ENCODE measurements at places on chromosomes 6 and 20.

DNA sequence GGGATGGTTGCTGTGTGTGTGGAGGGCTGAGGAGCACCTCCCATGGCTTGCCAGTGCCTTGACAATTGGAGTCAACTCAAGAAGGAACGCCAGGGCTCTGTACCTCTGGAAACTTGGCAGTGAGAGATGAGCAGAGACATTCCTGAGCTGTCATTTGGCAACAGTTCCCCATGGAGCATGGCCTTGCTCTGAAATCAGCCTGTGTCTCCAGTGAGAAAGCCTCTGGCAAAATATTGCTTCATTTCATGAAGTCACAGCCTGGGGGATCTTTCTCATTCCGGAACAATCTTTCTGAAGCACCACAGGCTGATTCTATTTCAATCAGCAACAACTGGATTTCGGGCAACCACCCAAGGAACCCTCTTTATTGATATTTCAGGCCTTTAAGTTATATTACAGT, 52.2 kb upstream of the FNDC1 start:
- no peak for DNase-seq

DNA sequence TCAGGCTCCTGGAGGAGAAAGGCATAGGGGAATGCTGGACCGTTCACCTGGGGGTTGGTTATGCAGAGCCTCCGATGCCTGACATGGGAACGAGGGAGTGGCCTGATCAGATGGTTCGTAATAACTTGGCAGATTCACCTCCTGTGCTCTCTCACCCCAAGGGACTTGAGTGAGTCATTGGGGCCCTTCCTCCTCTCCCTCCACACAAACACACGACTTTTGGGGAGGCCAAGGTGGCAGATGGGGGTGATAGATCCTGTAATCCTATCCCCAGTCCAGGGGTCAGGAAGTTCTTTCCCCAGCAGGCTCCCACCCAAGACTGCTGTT, 45.6 kb upstream of the ARFGEF2 start:
- no peak for DNase-seq

DNA sequence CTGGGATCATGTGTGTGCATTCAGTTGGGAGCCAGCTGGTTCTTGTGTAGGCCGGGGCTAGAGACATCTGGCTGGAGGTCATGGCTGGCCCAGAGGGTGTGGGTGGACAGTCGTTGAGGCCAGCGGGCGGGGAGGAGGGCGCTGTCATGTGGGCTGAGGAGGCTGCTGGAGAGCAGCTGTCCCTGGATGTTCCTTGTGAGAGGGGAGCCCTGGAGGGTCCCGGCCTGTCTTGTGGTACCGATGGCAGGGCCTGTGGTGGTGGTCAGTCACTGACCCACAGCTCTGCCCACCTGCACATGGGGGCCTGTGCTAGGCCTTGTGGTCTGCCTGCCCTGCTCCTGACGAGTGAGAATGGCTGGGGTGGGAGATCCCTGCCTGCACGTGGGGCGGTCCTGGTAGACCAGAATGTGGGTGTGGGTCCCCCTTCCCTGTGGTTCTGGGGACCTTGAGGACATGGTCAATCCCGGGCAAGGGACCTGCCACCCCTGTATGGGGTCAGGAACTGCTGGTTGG, 1.9 kb upstream of the C20orf204 start:
- peak; percentile 68 for DNase-seq

GRCh38 chr6:130908958-130909357, 81.8 kb downstream of the SMLR1 start:
- DNase-seq, result no peak

- DNase-seq, result no peak
Observed at GRCh38 chr6:79375635-79376337, 141.3 kb upstream of the HMGN3 start.

GRCh38 chr6:6406715-6407070, 86.2 kb upstream of the F13A1 start:
- no peak for DNase-seq

GRCh38 chr20:24895898-24896658, 53.0 kb upstream of the CST7 start:
- no peak for DNase-seq

DNA sequence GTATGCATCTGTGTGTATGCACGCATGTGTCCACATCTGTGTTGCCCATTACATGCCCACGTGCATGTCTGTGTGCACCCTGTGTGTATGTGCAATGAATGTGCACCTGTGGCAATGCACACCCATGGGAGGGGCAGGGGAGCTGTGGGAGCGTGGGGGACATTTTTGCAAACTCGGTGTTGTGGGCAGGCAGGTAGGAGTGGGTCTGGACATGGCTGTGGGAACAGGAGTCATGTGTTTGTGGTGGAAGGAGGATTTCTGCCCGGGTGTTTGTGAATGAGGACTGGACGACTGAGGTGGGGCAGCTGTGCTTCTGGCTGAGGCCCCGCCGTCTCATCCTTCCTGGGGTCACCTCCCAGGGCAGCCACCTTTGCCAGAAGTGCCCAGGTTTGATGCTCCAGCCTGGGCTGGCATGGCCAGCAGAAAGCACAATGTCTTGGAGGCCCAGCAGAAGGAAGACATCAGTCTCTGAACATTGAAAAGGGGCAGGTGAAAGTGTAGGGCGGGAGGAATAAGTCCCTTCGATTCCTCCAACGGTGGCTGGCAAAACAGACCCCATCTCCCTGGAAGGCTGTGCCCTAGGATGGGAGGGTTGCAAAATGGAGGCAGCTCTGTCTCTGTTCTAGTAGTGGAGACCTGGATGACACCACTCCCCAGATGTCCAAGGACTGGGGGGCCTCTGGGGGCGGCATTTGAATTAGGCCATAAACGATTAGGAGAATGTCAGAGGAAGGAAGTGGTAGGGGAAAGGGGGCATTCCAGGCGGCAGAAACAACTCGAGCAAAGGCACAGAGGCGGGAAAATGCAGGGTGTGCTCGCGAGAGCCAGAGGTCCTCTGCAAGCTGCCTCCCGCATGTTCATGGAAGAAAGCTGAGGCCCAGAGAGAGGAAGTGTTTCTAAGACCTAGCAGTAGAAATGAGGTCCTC, 19.1 kb upstream of the ARMC12 start:
- no peak for DNase-seq

- DNase-seq, result no peak
Observed at GRCh38 chr6:150835620-150836019, 29.9 kb upstream of the MTHFD1L start.

DNA sequence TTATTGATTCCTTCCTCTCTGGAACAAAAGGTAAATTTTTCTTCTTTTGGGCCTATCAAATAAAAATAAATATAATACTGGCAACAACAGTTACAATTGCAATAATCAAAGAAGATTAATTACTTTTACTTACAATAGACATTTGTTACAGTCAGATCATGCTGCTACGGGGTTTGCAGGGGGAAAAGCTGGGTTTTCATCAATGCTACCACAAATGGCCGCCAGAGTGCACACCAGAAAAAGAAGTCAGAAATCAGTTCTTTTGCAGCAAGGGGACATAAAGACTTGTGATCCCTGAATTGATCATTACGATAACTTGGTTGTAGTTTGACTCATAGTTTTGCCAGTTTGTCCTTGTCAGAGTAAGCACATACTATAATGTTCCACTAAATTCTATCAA, 714.5 kb upstream of the EYS start:
- no peak for DNase-seq

DNA sequence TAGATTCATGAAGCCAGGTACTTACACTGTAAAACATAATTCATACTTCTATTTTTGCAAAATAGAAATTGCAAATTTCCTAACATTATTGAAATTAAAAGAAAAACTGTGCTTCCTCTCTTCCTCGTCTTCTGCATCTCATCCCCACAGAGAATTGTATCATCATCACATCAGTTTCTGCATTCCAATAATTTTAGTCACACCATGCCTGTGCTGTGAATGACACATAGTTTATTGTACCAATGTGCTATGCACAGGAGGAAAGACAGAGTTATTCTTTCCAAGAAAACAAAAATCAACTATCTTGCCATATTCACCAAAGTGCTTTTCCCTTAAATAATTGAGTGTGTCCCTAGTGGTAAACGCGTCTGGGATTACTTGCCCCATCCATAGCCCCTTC, 38.1 kb upstream of the FAM135A start:
- no peak for DNase-seq

DNA sequence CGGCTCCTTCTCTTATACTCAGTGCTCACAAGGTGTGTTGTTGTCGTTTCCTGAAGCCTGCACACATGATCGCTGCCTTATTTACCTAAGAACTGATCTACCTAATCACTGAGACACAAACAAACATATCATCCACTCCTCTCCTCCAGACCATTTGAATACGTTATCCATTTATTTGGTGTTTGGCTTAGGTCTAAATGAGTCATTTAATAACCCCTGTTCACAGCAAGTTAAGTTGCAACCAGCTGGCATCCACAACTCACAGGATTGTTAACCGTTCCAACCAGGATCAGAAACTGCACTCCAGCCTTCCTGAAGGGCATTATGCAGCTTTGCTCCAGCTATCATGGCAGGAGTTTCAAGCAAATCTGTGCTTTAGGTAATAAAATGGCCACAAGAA, 511.1 kb upstream of the MAP3K7 start:
- DNase-seq, result no peak

GRCh38 chr6:7241709-7242645, 71.0 kb downstream of the SSR1 start:
- DNase-seq, result no peak

Measured in Right ventricle myocardium superior (tissue), 1 donor.